HS-27A (cell line): ENCODE measurements at places on chromosomes 3 and 15.

- peak; percentile 84 for DNase-seq
Measured at GRCh38 chr3:159732172-159733111, 256.2 kb upstream of the IL12A start.

DNA sequence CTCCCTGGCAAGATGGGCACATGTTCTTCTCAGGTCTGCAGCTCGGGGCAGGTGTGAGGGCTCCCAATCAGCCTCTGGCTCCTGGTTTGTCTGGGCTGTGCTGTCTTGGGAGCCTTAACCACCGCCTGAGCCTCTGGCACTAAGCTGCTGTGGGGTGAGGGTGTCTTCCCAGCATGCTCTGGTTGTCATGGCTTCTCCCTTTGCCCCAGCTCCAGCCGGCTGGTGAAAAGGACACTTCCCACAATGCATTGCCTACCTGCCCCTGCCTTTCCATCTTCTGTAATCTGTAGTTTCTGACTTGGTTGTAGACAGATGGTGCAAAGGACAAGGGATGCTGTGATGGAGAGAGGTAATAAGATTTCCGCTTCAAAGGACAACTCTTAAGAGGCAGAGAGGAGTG, 295.3 kb downstream of the TLE3 start:
- no peak for DNase-seq

DNA sequence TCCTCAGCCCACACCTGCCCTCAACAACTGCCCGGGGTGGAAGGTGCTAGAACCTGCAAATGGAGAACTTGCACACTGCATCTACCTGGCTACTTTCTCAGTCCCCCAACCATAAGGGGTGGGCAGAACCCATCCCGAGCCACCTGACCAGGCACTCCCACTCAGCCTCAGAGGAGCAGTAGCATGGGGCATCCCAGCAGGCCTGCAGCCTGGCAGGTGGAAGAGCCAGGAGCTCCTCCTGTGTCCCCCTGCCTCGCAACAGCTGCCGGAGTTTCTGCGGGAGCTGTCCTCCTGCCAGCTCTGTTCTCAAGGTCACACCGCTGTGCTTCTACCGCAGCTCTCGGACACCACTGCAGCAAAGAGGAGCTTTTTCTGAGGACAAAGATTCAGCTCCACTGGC, 27.5 kb downstream of the RAB6B start:
- no peak for DNase-seq

DNA sequence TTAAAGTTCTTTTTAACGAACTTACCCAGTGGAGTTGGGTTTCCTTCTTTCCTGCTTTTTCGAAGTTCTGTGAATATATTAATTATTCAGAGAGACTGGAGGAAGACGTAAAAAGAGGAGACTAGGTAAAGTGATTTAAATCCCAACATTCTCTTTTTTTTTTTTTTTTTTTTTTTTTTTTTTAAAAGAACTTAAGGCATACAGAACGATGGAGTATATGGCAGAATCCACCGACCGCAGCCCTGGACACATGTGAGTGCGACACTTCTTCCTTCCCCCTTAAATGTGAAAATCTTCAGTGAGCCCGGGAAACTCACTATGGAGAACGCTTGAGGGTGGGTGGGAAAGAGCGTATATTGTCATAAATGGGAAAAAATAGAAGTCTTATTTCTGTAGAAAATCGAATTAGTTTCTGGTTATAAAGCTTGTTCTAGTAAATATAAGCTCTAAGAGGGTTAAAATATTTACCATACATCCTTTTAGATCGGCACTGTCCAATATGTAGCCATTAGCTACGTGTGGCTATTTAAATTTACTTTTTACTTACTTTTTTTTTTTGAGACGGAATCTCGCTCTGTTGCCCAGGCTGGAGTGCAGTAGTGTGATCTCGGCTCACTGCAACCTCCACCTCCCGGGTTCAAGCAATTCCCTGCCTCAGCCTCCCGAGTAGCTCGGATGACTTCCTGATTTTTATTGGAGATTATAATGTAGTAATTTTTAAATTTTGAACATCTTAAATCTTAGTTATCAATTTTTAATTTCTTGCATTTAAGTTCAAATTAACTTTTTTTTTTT, 892 bp downstream of the NMD3 start:
- DNase-seq = no peak

DNA sequence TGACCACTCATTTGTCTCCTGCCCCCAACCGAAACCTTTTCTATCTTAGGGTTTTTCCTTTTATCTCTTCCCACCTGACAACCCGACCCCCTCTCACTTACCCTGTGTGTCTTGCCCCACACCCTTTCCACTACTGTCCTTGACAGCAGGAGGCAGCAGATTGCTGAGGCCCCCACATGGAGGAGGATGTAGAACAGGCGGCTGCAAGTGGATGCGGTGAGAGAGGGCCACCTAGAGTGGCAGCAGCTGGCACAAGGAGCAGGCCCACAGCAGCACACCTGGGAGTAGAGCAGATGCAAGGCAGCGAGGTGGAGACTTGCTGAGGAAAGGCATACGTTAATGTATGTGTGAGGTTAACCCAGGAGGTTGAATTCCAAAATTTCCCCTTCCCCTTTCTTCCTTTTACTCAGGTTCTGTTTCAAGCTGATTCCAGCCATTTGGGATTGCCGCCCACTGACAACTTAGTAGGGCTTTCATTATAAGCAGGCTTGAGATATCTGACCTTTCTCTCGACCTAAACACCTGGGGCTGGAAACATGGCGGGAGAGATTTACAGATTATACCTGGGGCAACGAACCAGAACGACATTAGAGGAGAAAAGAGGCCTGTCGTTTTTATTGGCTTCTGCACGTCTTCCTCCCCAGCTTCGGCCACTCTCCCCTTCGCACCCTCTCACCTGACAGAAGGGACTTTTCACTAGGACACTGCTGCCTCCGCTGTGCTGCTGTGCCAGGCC, 643 bp downstream of the SERINC4 start:
- no peak for DNase-seq

- no peak for DNase-seq
Measured at GRCh38 chr3:67737906-67738865, 83.8 kb upstream of the SUCLG2 start.

DNA sequence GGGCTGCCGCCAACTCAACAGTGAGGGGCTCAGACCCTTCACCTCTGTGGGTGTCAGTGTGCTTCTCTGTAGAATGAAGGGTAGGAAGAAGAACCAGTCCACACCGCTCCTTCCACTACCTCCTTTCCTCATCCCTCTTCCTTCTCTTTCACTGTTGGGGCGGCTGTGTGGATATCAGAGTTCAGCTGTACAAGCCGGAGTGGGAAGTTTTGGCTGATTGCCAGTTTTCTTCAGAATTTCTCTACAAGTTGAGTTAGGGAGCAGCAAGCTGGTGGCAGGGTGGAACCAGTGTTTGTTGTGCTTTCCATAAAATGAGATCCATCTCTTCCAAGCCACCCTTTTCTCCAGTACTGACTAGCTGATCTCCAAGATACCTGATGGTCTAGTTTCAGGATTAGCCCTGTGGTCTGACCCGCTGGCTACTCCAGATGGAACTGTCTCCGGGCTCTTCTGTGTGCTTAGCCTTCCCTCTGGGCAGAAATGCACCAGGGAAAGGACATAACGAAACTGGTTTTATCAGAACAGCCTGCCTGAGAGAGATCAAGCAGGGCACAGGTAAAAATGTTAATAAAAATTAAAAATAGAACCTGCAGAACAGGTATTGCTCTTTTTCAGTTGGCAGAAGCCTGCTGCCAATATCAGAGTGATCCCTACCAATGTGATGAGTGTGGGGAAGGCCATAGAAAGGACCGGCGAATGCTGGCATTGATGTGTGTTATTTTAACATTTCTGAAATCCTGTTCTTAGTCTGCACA, 169.9 kb upstream of the TSC22D2 start:
- no peak for DNase-seq

DNA sequence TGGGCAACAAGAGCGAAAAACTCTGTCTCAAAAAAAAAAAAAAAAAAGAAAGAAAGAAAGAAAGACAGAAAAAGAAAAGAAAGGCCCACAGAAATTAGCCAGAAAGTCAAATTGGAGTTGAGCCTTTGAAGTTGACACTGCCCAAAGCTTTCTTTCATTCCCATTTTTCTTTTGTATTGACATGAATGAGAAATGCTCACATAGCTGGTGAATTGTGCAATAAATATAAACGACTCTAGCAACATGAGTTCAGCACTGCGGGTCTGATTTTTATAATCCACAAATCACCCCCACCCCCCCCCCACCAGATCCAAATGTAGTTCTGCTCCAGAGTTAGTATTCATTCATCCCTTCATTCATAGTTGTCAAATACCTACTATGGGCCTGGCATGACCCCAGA, 37.4 kb downstream of the SLC6A1 start:
- no peak for DNase-seq

- DNase-seq = no peak
Measured at GRCh38 chr15:101566748-101567488, 77.4 kb upstream of the PCSK6 start.
